ENCODE measurements at places on chromosomes 6 and 20.

DNA sequence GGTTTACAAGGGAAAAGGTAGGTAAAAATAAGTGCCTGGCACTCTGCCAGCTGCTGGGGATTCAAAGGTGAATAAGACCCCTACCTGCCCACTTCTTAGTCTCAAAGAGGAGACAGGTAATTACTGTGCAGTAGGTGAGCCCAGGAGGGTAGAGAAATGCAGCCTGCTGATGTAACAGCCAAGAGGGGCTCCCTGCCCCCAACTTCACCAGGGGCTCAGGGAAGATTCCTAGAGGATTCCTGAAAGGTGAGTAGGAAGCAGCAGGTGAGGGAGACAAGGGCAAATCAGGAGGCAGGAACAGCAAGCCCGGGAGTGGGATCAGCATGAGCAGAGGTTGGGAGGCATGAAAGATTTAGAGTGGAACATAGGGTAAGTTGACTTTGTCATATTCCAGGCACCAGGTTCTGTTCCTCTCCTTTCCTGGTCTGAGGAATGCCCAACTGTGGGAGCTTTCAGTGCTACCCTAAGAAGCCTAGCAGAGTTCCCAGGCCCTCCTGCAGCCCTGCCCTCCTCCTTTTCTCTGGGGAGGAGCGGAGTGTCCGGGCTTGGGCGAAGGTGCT, 258.1 kb downstream of the LRFN2 start:
- no peak for DNase-seq

GRCh38 chr20:48054051-48054450, 268.8 kb upstream of the SULF2 start:
- DNase-seq: no peak

DNA sequence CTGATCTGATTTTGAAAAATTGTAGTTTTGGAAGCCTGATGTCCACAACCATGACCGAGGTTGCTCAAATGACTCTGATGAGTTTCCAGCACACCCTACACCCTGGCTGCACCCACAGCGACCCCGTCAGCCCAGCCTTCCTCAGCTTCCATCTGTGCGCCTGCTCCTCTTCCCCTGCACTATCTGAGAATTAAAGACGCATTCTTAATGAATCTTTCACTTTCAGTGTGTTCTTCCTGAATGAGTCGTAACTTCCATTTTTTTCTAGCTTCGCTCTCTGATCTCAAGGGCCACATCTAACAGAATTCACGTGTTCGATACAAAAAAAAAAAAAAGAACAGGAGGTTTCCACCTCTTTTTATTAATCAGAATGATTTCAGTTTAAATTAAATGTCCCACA, 21.3 kb upstream of the RREB1 start:
- DNase-seq: no peak

GRCh38 chr6:109010705-109011102, 83.9 kb downstream of the SESN1 start:
- no peak for DNase-seq

DNA sequence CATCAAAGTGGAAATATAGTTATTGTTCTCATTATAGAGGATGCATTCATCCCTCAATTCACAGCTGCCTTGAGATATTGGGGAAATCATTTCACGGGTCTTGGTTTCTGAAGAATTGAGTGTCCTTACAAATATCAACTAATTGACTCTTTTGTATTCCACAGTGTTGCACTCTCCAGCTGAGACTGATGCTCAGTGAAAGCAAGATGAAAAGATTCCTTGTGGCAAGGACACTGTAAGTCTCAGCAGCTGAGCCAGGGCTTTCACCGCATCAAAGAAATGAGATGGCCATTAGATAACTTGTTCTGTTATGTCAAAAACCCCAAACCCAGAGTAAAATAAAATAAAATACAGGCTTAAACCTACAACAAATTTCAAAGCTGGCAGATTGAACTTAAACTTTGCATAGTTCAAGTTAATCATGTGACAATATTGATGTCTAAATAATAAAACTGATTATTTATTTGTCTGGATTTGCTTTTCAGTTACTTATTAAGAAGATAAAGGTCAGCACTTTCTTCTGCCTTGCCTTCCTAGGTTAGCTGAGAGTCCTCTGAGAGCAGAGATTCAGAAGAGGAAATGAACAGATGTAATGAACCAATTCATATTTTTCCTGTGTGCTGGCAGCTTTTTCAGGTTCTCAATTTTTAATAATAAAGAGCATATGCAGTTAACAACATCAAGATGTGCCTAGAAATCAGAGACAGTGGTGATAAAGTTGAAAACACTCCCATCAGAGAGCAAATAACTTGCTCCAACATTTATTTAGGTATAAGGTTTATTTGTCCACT, 82.4 kb upstream of the SMLR1 start:
- no peak for DNase-seq

GRCh38 chr6:135233686-135234491, 52.8 kb downstream of the MYB start:
- DNase-seq: no peak

GRCh38 chr6:73610444-73611275, 43.1 kb downstream of the SLC17A5 start:
- DNase-seq: no peak

- DNase-seq: no peak
Measured at GRCh38 chr6:404685-405423, 13.3 kb downstream of the IRF4 start.

GRCh38 chr6:121851056-121851455, 415.6 kb downstream of the GJA1 start:
- DNase-seq: no peak

DNA sequence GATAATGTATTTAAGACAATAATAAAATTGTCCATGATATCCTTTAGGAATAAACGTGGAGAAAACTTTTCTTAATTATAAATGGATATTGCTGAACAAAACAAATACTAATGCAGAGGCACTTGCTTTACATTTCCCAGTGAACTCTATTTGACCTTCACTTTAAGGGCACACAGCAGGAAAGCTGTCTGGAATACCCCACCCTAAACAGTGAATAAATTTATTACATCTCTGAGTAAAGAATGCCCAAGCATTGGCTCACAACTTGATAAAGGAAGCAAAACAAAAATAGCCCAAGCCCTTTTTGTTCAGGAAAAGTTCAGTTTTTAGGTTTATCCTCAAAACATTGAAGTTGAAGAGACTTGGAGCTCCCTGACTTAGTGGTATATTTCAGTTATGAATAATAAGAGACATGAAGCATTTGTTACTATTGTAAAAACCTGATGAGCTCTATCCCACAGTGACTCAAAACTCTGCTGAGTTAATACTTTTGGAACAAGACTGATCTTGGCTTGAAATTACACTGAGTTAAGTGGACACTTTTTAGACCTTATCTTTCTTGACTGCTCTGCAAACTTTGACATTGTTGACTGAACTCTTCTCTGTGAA, 353.9 kb downstream of the BCKDHB start:
- DNase-seq: no peak

- no peak for DNase-seq
Measured at GRCh38 chr6:124769811-124770544, 192.3 kb upstream of the RNF217 start.

- DNase-seq: no peak
Measured at GRCh38 chr6:108627692-108628550, 67.2 kb downstream of the FOXO3 start.

- no peak for DNase-seq
Measured at GRCh38 chr20:8309634-8310033, 177.6 kb downstream of the PLCB1 start.

GRCh38 chr6:39166189-39166911, 51.4 kb upstream of the SAYSD1 start:
- DNase-seq: peak; percentile 36

DNA sequence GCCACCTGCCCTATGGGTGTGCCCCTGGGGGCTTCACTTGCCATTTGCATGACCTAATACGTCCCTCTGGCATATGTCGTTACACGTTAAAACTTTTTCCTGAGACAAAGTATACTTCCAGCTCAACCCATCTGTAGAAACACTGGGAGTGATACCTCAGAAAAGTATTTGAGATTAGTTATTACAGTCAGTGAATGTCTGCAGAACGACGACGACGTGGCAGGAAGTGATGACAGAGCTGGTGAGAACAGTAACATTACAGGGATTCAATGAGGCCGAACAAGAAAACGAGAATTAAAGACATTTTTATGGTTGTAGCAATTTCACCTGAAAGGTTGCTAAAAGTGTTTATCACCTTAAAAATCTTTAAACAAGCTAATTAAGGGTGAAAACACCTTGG, 40.2 kb downstream of the SASH1 start:
- no peak for DNase-seq

DNA sequence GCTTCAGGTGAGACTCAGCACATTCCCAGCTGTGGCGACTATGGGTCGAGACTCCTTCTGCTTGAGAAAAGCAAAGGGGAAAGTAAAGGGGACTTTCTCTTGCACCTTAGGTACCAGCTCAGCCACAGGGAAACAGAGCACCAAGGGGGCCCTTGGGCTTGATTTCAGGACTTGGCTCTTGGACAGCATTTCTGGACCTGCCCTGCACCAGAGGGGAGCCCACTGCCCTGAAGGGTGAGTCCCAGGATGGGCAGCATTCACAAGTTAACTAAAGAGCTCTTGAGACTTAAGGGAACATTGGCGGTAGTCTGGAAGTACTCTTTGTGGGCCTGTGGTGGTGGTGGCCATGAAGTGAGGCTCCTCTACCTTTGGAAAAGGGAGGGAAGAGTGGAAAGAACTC, 50.3 kb upstream of the RCAN2 start:
- DNase-seq: no peak

- no peak for DNase-seq
Measured at GRCh38 chr20:51720854-51721253, 47.3 kb downstream of the ATP9A start.

GRCh38 chr6:150167479-150167873, 24.6 kb downstream of the PPP1R14C start:
- no peak for DNase-seq

- no peak for DNase-seq
Measured at GRCh38 chr6:1439349-1439748, 50.0 kb downstream of the FOXF2 start.

DNA sequence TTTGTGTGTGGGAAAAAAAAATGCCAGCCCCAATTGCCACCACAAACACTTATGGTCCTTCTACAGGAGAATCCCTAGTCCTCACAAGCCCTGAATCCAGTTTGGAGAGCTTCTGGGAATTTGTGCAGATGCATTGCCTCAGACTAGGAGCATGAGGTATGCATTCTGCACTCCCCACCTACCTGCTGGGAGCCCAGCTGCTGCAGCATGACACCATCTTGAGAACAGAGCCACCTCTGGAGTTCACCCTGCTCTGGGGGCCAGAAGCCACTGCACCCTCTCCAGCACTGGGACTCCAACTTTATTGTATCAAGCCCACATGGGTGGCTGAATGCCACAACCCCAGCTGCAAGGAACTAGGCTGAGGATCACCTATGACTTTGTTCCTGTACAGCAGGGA, 568.5 kb upstream of the ID4 start:
- DNase-seq: no peak

DNA sequence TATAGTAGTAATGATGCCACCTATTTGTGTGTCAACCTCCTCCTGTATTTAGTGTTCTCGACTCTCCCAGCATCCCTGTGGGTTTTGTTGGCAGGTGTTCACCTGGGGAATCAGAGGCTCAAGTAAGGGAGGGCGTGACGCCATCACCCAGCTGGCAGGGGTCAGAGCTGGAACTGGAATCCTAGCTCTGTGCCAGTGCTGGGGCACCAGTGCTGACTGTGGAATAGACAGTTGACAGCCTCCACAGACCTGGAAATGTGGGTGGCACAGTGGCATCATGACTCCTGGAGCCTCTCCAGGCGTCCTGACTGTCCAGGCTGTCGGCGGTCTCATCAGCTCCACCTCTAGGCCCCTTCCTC, 102.8 kb downstream of the SYCP2 start:
- no peak for DNase-seq

- no peak for DNase-seq
Measured at GRCh38 chr6:16184551-16184950, 53.8 kb upstream of the GMPR start.

DNA sequence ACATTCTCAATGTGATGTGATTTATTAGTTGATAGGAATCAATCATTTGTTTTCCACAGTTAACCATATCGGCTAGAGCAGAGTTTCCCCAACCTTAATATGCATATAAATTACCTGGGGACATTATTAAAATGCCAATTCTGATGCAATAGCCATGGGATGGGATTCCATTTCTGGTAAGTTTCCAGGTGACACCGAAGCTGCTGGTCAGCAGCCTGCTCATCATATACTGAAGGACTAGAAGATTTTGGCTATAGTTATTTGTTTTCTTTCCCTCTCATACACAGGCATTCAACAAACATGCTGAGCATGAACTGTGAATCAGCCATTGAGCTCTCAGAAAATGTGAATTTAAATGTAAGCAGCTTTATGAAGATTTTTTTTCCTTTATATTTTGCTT, 35.8 kb downstream of the FBXO5 start:
- DNase-seq: no peak

GRCh38 chr6:29696147-29697125, 15.5 kb upstream of the ZFP57 start:
- no peak for DNase-seq

DNA sequence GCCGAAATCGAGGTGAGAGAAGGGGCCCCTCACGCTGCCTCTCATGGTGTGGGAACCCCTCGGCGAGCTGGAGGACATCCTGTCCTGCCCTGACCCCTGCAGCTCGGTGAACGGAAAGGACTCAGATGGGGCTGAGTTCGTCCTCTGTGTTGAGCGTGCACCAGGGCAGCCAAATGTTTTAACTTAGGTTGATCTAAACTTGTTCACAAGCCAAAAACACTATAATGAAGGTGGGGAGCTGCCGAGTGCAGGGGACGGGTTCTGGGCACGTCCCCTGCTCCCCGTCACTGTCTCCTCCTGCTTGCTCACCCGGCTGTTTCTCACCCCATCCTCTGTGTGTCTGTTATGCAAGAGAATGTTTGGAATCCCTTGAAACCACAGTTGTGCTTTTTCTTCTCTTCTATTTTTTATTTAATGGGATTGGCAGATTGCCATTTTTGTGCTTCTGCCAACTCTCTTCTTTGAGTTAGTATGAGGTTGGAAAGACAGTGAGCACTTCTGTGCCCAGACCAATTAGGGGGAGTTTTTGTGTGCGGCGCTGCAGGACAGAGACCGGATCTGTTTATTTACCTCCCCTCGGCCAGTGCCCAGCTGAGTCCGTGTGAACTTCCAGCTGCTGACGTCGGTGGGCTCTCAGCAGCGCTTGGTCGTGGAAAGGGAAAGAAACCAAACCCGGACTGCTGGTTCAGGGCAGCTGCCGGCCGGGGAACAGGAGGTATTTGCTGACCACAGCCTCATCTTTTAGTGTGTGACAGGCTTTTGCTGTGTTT, 158.1 kb downstream of the DTNBP1 start:
- DNase-seq: no peak

GRCh38 chr6:1729750-1730140, 120.0 kb downstream of the FOXC1 start:
- no peak for DNase-seq

GRCh38 chr6:139847457-139847813, 473.0 kb upstream of the CITED2 start:
- no peak for DNase-seq

GRCh38 chr6:34172961-34173775, 27.3 kb upstream of the GRM4 start:
- no peak for DNase-seq
